ENCODE measurements at places on chromosomes 4 and X.

DNA sequence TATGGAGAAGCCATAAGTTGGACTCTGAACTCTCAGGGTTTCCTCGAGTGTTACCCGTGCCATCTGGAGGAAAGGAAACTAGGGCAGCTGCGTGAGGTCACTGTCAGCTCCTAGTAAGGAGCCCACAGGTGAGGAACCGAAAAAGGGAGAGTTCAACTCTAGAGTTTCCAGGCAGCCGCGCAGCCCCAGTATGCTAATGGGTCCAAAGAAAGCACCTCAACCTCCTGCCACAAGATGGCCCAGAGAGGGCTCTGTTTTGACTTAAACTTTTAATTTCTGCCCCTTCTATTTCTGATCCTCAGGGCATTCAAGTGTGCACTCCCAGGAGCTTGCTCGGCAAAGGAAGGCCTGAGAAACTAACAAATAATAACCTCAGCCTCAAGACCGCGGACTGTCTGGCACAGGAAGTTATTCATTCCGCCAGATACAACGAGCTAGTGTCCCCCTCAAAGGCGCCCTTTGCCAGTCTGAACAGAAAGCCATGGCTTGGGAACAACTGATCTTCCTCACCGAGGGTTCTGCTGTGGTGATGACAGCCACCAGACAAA lies 13.9 kb downstream of the SCARB2 start:
- no peak for DNase-seq

DNA sequence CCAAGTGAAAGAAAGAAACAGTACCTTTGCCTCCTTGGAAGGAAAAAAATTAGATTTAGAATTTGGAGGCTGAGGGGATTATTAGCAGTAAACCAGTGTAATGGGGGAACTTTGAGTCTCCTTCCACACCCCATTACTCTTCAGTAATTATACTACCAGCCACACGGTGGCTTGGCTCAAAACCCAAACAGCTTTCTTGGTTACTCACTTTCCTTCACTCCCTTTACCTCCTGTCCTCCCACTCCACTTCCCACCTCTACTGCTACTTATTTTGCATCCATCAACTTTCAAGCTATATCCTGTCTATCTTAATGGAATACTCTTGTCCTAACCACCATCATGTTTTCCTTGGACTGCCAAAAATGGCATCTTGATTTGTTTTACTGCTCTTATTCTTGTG lies 310.6 kb upstream of the AADAT start:
- no peak for DNase-seq

GRCh38 chr4:27701606-27702005 lies 841.0 kb downstream of the STIM2 start:
- no peak for DNase-seq

DNA sequence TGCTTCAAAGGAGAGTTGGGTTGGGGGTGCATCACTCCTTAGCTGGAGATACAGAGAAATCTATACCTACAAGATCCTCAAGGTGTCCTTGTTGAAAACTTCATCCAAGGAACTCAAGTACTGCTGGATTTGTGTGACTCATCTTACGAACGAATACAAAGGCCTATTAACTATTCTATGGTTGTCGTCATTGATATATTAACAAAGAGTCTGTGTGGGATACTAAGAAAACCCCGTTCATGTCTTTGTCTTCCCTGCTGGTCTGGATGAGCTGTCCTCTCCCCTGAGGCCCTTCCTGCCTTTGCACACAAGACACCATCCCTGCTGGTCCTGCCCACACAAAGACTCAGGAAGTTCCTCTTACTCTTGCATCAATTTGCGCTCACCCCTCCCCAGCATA lies 54.9 kb upstream of the IRF2 start:
- no peak for DNase-seq

- DNase-seq: no peak
Observed at GRCh38 chrX:6517376-6517775, 17.5 kb downstream of the VCX3A start.

Measured in fibroblast of gingiva (primary cell).